Epithelial cell of proximal tubule (primary cell): ENCODE measurements at places on chromosomes 4 and X. TPM values are rescaled to one million over a fixed set of nuclear protein-coding genes. Genes with fewer than 3 reads are reported as not detected.
A peak's percentile ranks its signal among the peaks of the same experiment; 100 is the strongest.

DNA sequence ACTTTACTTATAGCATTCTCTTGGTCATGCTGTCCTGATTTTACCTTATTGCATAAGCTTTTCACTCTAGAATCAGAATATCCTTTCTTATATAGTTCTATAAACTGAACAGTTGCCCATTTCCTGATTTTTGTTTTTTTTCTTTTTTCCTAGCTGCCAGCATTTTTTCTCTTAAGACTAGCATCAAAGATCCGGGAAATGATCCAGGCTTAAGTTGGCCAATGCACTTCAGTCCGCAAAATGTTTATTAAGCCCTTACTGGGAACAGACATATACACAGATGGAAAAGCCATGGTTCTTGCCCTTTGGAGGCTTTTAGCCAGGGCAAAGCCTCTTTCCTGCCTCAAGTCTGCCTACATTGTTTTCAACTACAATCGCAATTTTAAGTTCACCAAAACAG, 10.1 kb upstream of the BMP2K start:
- DNase-seq = no peak

DNA sequence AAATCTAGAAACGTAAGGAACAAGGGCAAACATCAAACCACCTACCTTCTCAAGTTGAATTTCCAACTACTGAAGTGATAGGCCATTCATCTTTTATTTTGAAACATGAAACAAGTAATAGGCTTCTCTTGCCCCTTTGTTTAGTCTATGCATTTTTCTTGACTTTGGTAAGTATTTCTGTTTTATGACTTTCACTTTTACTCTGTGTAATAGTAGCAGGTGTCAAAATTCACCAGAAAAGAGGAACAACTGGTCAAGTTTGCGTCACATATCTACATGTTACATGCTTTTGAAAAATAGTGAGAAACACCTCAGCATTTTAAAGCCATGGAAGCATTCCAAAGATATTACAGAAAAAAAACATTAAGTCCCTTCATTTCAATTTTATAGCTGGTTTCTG, 157.1 kb upstream of the FTHL17 start:
- DNase-seq = no peak

- DNase-seq = no peak
Observed at GRCh38 chrX:153578889-153579288, 20.1 kb downstream of the CCNQ start.

GRCh38 chrX:65697915-65698796, 30.7 kb downstream of the MSN start:
- DNase-seq = no peak

DNA sequence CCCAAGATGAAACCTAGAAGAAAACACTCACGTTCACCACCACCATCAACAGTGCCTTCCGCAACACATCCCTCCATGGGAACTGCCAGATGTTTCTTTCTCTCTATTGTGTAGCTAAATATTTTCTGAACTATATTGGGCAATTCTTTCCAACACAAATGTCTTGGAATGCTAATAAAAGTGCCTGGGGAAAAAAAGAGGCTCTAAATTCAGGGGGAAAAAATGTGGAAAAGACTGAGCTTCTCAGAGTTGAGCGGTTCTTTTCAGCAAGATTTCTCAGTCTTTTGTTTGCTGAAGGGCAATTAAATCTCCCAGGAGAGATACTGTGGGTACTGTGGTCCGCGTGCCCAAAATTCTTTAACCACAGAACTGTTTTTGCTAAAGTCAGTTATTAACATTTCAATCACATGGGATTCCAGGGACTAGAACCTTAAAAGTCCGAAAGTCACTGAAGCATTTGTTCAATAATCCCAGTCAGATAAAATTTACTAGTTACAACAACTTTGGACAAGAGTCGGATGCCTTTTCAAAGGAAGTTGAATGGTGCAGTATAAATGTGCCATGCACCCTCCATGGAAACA, 51.9 kb upstream of the DHRSX start:
- peak; percentile 52 for DNase-seq

DNA sequence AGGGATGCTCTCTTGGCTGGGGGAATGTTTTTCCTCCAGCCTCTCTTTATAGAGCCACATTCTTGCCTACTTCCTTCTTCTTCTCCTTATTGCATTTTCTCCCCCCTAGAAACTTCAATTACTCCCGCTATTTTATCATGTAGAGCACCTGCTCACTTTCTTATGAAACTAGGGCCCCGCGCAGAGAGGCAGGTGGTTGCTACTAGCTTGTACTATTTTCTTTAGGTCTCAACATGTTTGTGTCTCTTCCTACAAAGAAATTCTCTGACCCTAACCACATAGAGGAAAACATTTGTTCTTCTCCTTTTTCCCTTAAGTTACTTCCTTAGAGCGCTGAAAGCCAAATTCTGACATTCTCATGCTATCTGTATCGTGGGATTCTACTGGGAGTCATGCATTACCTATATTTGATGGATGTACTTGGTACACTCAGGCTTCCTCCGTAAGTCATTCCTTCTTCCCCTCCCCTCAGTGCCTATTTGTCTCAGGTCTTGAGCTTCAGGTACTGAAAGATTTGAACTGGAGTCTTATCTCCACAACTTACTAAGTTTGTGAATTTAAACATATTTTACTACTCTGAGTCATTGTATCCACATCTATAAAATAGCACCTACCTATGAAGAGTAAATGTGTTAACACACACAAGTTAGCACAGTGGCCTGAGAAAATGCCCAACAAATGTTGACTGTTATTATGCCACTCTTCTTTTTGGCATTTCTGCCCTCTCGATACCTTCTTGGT, 159.1 kb upstream of the LEF1 start:
- no peak for DNase-seq

GRCh38 chrX:31608638-31609037, 536.8 kb upstream of the FTHL17 start:
- no peak for DNase-seq

JAKMIP1 gene
- not detected in 2 replicates for total RNA-seq

SOX3 gene
- total RNA-seq = not detected in 2 replicates

ARHGEF9 gene
- total RNA-seq = 9.3 and 13.4 TPM in 2 replicates

TSPAN7 gene
- total RNA-seq = 0.29 and 1.9 TPM in 2 replicates

FREM3 gene
- total RNA-seq = not detected in 2 replicates

TMEM131L gene
- total RNA-seq = 4.5 and 8.0 TPM in 2 replicates

APELA gene
- not detected in 2 replicates for total RNA-seq

GPR82 gene
- total RNA-seq = not detected in 2 replicates
